ENCODE measurements at places on chromosomes 11 and 22. TPM values are rescaled to one million over a fixed set of nuclear protein-coding genes. Genes with fewer than 3 reads are reported as not detected.

CRYBB2 gene
- not detected for total RNA-seq

GRCh38 chr22:39471381-39472141 lies 14.7 kb downstream of the MGAT3 start:
- no peak for DNase-seq
- H3K4me3 ChIP-seq, result no peak overlapping the region
- no peaks in the 10 kb centered on the region for H3K27me3 ChIP-seq
- peak overlapping the region; percentile 95 for H3K27ac ChIP-seq

ZFP91 gene
- total RNA-seq, result 45.0 TPM

HINFP gene
- 23.0 TPM for total RNA-seq

DNA sequence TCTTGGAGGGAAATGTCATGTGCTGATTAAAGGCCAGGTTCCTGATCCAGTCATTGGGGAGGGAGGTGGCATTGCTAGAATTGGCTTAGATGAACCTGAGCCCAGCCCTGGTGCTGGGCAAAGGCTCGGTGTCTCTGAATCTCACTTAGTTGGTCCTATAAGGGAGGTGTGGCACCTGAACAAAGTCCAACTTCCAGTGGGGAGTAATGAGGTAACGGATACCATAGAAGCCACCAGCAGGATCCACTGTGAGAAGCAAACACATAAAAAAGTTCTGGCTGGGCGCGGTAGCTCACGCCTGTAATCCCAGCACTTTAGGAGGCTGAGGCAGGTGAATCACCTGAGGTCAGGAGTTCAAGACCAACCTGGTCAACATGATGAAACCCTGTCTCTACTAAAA lies 26.6 kb downstream of the PRDM11 start:
- DNase-seq, result no peak
- no peak overlapping the region for H3K4me3 ChIP-seq
- H3K27ac ChIP-seq, result no peak overlapping the region
- no peaks in the 10 kb centered on the region for H3K27me3 ChIP-seq
- H3K36me3 ChIP-seq, result no peaks in the 10 kb centered on the region

- H3K4me1 ChIP-seq, result no peaks in the 10 kb centered on the region
- no peak for DNase-seq
- no peak overlapping the region for H3K27ac ChIP-seq
- H3K27me3 ChIP-seq, result no peaks in the 10 kb centered on the region
- no peaks in the 10 kb centered on the region for H3K36me3 ChIP-seq
- no peak overlapping the region for H3K4me3 ChIP-seq
These were observed 128.6 kb downstream of the SLC17A6 start for GRCh38 chr11:22466809-22467208.

All from tibial nerve (tissue), 4 donors.